CD4-positive, alpha-beta T cell treated with Interleukin-10 for 1 hour (primary cell): ENCODE measurements at places on chromosomes 5 and 9.

- DNase-seq = no peak
Observed at GRCh38 chr5:158470764-158471534, 612.0 kb upstream of the CLINT1 start.

DNA sequence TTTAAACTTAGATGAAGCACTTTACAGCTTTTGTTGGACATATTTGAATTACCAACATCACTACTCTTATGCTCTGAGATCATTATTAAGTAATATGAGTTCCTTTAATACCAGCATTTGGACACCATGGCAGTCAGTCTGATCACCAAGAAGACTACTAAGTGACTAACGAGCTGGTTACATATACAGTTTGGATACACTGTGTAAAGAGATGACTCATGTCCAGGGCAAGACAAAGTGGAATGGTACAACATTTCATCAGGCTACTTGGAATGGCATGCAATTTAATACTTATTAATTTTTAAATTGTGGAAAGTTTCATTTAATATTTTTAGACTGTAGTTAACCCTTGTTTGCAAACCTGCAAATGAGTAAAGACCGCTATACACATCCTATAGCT is 237.4 kb upstream of the PRDM9 start:
- DNase-seq = no peak

GRCh38 chr9:114805670-114806525 is at the start of gene TNFSF15:
Gene TNFSF15 (minus strand): TSS chr9:114806039. CDS start chr9:114806012, 27 bp downstream.
- peak; percentile 25 for DNase-seq

DNA sequence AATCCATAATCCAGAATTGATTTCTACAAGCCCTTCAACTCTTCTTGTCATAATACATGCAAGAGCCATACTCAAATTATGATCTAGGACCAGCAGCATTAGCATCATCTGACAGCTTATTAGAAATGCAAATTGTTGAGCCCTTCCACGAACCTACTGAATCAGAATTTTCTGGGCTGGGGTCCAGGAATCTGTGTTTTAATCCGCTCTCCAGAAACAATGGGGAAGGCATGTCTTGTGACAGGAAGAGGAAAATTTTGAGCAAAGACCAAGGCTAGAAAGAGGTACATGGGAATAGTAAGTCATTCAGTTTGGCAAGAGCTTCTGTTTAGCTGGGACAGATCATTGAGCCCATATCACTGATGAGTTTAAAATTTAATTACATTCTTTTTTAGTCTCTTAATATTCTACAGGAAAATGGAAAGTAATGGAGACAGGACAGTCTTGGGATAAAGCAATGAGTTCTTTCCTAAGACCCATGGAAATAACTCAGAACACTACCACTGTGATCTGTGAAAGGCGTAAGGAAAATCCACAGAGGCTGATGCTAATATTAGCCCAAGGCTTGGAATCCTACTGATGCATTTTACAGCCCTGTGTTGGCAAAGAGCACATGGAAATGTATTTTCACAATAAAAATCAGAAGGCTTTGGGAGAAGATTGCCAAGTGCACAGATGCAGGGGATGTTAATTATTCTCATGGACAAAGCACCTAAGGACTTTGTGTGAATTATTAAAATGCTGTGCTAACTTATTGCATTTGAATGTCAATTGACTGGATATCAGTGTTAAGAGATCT is 73.7 kb upstream of the STK32A start:
- DNase-seq = no peak

GRCh38 chr5:148831590-148832565 is 5.5 kb downstream of the ADRB2 start:
- no peak for DNase-seq

DNA sequence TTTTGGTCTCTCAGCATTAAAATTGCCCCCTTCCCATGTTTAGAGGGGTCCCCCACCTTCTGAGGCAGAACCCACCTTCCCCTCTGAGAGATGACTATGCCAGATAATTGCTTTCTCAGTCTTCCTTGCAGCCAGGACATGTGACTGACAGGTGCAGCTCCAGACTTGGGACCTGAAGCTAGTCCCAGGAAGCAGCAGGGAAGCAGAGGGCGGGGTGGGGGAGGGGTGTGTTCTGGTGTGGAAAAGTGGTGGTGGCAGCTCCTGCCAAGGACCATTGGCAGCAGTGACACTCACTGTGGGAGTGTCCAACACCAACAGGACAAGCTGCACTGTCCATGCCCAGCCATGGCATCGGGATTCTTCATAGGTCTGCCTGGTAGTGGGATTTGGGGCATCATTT is 2.3 kb downstream of the EIF4E1B start:
- no peak for DNase-seq

GRCh38 chr5:96242571-96242970 is 190.5 kb downstream of the PCSK1 start:
- DNase-seq = no peak

GRCh38 chr9:70421272-70422180 is 7.1 kb upstream of the KLF9 start:
- DNase-seq = peak; percentile 54

DNA sequence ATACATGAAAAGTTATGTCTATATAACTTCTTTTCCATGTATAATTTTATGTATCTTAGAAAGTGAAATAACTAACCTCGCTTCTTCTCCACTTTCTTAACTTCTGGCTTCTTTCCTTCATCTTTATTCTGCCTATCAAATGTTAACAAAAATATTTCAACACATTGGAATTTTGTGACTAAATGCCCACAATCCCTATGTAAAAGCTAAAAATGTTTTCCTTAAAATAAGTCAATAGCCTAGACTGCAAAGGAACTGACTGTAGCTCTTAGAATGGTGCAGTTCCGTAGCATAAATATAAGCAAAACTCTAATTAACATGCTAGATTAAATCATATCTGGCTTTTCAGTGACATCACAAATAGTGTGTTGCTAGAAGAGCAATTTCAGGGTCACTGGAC is 40.9 kb downstream of the PSIP1 start:
- no peak for DNase-seq

DNA sequence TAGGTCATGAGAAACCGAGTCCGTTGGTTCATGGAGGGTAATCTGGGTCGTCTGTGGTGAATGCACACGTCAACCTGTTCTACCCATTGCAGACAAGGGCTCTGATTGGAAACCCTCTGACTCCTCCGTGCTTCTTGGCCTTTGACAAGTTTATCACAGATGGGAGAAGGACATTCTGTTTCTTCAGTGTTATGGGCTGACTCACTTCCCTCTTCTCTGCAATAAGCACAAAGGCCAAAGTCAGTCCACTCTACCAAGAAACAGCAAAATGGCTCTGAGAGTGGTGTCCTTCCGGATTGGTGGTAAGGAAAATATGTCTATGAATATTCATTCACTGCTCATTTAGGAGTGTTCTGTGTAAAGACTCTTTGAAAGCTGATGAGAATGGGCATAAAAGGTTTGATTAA is 89.3 kb downstream of the FEM1C start:
- no peak for DNase-seq

DNA sequence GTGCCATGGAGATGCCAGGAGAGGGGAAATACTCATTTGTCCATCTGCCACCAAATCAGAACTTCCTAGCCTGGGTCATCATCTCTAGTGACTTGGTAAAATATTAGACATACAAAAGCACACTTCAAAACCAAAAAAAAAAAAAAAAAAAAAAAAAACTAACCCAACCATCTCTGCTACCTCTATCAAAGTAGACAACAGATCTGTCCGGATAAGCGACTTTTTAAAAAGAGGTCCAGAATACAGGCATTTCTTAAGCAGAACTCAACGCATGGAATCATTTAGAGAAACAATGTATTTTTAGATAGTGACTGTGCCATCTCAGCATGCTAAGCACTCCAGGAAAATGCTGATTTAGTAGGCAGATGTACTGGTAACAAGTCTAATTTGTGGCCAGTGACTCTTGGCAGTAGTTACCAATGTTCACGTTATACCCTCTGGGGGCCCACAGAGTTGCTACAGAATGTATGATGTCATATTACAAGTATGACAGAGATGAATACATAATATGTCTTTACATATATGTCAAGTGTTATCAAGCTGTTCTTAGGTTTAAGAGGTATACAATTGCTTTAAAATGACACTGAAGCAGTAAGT is 107.8 kb downstream of the SMIM23 start:
- no peak for DNase-seq

GRCh38 chr5:171957591-171958251 is 48.7 kb downstream of the FBXW11 start:
- peak; percentile 21 for DNase-seq

DNA sequence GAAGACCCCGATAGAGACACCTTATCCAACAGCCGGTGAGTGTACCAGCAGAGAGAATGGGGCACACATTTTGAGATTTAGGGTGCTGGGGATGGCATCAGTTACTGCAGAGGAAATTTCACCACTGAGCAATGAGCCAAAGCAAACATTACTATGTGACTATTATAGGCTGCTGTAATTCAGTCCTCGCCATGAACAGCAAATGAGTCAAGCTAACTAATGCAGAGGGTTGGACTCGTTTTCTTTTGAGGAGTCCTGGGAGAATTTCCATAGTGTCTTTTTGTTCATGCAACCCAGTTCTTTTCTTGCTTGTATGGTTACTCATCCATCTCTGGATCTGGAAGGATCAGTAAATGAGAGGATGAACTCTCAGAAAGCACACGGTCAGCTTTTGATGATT is 323.8 kb downstream of the PSAT1 start:
- no peak for DNase-seq

- DNase-seq = no peak
Observed at GRCh38 chr5:132183723-132184122, 43.9 kb downstream of the P4HA2 start.

DNA sequence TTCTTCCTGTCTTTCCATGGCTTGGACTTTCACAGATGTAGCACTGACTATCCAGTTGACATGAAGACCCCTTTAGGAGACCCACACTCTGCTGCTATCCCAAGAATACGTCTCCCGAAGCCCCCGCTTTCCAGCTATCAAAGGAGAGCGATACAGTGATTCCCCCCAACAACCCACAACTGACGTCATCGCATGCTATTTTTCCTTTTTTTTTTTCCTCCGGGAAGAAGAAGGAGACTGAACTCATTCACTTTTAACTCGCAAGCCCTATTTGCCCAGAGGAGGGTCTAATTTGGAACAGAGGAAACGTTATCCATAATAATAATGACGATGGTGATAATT is 2.1 kb downstream of the PAPPA start:
- DNase-seq = no peak

DNA sequence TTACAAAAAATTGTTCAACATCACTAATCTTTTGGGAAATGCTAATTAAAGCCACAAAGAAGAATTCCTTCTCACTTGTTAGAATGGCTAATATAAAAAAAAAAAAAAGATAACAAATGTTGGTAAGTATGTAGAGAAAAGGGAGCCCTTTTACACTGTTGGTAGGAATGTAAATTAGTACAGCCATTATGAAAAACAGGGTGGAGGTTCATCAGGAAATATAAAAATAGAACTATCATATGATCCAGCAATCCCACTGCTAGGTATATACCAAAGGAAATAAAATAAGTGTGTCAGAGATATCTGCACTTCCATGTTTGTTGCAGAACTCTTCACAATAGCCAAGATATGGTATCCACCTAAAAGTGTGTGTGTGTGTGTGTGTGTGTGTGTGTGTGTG is 83.5 kb upstream of the RGMB start:
- DNase-seq = no peak

DNA sequence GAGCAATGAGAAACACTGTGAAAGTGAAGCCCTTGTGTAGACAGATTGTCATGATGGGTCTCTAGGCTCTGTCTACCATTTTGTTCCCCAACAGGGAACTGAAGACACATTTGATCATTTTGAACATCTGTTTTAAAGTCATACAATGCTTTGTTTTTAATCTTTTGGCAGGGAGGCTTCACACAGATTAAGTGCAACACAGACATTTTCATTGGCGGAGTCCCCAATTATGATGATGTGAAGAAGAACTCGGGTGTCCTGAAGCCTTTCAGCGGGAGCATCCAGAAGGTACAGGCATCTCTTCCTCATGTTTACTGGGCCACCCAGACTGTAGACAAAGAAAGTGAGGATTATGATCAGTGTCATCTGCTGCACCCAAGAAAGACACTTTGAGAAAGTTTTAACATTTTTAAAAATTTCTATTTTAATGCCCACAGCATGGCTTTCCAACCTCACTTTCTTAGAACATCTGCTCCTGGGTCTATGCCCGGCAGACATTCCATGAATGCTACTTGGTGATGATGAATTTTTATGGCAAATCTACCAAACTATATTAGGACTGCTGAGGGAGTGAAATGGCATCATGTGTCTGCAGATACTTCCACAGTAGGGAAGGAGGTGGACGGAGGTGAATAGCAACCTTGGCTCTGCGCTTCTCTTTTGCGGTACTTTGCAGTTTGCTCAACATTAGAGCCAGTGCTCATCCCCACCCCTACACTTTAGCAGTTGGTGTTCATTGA is 121.3 kb downstream of the LIFR start:
- DNase-seq = no peak

DNA sequence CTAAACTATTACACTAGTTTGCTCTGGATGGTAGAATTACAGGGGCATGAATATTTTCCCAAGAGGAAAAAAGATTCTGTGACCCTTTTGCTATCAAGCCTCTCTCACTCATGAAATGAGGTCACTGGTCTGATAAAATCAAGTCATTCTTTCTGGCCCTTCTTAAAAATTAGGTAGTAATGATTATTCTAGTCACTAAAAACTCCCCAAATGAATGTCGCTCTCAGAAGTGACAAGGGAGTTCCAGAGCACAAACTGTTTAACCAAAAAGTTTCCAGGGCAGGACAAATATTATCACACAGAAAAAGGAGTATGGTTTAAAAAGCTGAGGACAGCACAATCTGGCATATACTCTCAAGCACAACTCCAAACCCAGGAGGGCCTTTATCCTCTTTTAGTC is 12.5 kb downstream of the ERMP1 start:
- no peak for DNase-seq

- DNase-seq = no peak
Observed at GRCh38 chr5:100444961-100445360, 90.2 kb upstream of the FAM174A start.

GRCh38 chr5:285991-286557 is 14.6 kb downstream of the PDCD6 start:
- no peak for DNase-seq

- DNase-seq = no peak
Observed at GRCh38 chr5:125411744-125412560, 665.5 kb upstream of the ZNF608 start.

- no peak for DNase-seq
Observed at GRCh38 chr5:135759149-135759784, 75.2 kb upstream of the SLC25A48 start.

- DNase-seq = no peak
Observed at GRCh38 chr9:115939065-115939765, 214.4 kb upstream of the PAPPA start.

DNA sequence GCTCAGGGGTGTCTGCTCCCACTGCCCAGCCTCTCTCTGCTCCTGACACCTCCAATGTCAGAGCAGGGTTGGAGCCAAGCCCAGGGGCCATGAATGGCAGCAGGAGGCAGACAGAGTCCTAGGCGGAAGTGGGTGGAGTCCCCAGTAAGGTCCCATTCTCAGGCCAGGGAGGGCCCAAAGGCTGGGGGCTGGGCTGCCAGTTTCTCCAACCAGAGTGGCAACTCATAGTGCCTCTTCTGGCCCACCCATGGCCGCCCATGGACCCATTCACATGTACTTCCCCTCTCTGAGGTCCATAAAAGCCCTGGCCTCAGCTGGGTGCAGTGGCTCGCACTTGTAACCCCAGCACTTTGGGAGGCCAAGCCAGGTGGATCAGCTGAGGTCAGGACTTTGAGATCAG is 261.8 kb upstream of the TNC start:
- DNase-seq = no peak
